ENCODE measurements at places on chromosomes 1 and 21.
A peak's percentile ranks its signal among the peaks of the same experiment; 100 is the strongest.

GRCh38 chr1:77605246-77606026 lies 77.0 kb downstream of the ZZZ3 start:
- DNase-seq, result no peak

DNA sequence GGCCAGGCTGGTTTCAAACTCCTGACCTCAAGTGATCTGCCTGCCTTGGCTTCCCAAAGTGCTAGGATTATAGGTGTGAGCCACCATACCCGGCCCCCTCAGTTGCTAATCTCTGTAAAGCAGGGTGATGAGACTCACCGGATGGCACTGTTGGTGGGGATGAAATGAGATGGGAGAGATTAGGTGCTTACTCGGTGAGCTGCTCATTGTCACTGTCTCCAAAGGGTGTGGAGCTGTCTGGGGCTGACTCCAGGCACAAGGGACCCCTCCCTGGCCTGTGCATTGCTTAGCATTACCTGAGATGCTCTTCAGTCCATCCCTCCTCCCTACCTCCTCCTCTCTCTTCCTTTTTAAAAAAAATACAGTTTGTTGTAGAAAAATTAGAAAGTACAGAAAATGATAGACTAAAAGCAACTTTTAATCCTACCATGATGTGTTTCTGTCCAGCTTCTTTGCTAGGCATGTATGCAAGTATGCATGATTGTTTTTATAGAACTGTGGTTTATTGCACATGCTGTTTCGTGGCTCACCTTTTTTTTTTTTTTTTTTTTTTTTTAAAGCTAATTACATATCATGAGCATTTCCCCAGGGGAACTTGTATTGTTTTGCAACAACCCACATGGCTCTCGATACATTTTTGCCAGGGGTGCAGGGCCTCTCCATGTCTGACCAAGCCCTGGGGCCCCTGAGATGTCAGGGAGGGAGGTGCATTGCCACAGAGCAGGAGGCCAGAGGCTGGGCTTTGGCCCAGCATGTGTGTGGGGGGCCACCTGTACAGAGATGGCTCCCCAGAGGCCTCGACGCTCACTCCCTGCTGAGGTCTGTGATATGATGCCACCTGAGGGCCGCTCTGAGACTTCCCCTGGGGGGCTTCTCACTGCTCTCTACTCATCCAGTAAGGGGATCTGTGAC lies 55.4 kb downstream of the ARHGEF10L start:
- no peak for DNase-seq

- DNase-seq, result peak; percentile 71
These were observed 35.8 kb downstream of the EPHX1 start for GRCh38 chr1:225845571-225846259.

DNA sequence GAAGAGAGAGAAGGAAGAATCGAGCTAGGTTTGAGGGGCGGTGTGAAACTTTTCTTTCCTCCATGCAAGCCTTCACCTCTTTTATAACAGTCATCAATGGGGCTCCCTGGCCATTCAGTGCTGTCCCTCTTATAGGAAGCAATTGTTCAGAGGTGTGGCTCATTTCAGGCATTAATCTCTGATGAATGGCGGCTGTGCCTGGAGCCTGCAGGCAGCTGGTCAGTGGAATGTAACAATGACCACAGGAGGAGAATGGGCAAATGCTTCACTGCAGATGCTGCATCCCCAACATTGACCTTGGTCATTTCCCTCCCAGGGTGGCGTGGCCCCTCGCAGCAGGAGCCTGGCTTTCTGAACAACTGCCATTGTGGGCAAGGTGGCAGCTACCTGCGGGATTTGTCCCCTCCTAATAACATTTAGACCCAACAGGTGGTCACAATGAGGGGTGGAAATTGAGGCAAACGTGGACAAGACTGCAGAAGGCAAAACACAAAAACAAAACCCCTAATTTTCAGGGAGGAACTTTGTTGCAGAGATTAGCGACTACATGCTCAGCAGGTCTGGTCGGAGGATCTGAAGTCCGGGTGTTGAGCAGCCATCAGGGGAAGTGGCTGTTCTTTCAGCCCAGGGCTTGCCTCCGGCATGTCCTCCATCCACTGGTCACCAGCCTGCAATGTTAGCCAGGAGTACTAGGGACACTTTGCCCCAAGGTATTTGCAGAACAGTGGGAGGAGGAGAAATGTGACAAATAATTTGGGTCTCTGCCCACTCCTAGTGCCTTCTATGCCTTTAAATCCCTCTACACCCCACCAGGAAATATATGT lies 97.3 kb upstream of the PAXBP1 start:
- DNase-seq, result no peak

- no peak for DNase-seq
These were observed 31.0 kb upstream of the BEND5 start for GRCh38 chr1:48807554-48808260.

GRCh38 chr1:156689953-156690674 lies 12.9 kb upstream of the NES start:
- DNase-seq, result no peak

GRCh38 chr1:186375152-186375928 lies at the start of the genes ODR4 and TPR:
Gene ODR4 (plus strand): TSS chr1:186375838. CDS start chr1:186379786, 3,948 bp downstream.
Gene TPR (minus strand): TSS chr1:186375253. CDS start chr1:186375028, 225 bp downstream.
- peak; percentile 99 for DNase-seq

DNA sequence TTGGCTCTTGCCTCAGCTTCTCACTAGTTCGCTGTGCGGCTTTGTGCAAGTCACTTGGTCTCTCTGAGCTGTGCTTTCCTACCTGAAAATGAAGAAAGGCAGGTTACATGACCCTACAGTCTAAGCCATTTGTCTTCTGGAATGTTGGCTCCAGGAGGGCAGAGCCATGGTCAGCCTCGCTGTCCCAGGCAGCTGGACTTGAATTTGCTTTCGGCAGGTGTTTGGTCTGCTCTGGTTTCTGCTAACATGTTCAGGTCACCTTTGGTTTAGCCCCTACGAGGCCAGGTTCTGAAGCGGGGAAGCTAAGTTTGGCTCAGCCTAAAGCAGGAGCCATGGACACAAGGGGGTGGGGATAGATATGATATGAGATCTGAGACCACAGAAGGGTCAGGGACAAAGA lies 19.1 kb downstream of the LRRC38 start:
- no peak for DNase-seq

GRCh38 chr1:51863384-51863783 lies 15.1 kb downstream of the NRDC start:
- no peak for DNase-seq

- no peak for DNase-seq
These were observed 64.5 kb upstream of the PRRC2C start for GRCh38 chr1:171420810-171421209.

DNA sequence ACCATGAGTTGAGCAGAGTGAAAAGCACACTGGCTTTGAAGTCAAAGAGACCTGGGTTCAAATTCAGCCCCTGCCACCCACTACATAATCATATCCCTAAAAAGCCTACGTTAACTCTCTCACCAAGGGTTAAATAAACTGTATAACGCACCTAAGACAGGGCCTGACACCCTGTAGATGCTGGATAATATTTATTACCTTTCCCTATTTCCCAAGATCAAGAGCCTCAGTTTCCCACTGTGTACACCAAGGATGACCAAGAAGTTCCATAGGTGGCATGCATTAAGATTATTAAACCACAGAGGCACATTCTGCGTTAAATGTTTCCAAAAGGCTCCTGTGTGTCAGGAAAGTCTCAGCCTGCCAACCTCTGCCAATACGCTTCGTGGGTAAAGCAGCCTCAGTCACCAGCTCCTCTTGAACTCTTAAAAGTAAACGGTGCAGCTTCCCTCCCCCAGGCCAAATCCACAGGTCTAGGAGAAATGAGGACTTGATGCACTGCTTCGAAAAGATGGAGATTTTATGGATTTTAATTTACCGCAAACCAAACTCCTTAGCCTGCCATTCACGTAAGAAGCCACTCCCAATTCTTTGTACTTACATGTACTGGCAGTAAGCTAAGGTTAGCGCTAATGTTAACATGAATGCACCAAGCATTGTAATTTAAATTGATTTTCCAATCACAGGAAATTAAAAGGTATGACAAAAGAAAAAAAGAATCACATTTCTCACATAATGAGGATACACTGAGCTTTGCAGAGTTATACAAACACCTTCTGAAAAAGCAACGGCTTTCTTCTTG lies 2.6 kb downstream of the USP24 start:
- DNase-seq, result no peak

- no peak for DNase-seq
These were observed 407 bp upstream of the PIGV start for GRCh38 chr1:26787381-26787705.
